Activated CD4-positive, alpha-beta memory T cell treated with anti-CD3 and anti-CD28 coated beads, Interleukin-2, amount 10 ng/mL, durations not matched to agents 7 days and 5 days (primary cell): ENCODE measurements at places on chromosomes 7 and 10.

GRCh38 chr7:22477876-22478450 is 22.0 kb downstream of the STEAP1B start:
- H3K27ac ChIP-seq = no peak overlapping the region
- peaks cover 9% of the 10 kb centered on the region for H3K4me1 ChIP-seq
- H3K36me3 ChIP-seq = no peaks in the 10 kb centered on the region
- H3K27me3 ChIP-seq = peaks cover 2% of the 10 kb centered on the region
- DNase-seq = no peak
- no peak overlapping the region for H3K4me3 ChIP-seq

DNA sequence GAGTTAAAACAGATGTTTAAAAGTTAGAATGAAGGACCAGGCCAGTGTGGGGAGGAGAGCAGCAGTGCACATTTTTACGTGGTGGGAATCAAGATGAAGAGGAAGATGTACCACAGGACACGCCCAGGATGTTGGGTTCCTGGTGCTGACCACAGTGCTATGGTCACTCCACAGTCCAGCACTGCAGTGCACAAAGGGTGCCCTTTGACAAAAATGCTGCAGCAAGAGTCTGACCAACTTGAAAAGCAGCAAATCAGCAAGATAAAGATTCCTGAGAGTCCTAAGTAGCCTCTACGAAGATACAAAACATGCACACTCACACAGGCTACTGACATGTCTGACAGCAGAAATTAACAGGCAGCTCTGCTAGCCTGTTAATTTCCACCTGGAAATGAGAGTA is 107.1 kb downstream of the PIP4K2A start:
- peaks cover 61% of the 10 kb centered on the region for H3K36me3 ChIP-seq
- H3K27ac ChIP-seq = peak overlapping the region; percentile 63
- no peak overlapping the region for H3K4me3 ChIP-seq
- peaks cover 79% of the 10 kb centered on the region for H3K4me1 ChIP-seq
- no peak for DNase-seq
- no peaks in the 10 kb centered on the region for H3K27me3 ChIP-seq

DNA sequence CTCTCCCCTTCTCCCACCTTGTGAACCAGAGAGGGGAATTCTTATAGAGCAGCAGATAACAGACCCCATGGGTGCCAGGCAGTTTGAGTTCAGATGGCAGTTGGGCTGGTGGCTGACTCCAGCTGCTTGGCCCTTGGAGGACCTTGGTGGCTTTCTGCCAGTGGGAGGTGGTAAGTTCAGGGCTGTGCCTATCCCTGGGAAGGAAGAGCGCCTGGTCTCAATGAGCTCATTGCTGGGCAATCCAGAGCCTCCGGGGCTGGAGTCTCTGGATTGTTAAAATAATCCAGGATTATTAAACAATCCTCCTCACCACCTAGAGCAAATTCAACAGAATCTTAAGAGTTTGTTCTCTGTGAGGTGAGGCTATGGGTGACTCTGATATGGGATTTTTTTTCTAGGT is 105.2 kb downstream of the FANK1 start:
- no peak overlapping the region for H3K4me3 ChIP-seq
- H3K27ac ChIP-seq = no peak overlapping the region
- no peaks in the 10 kb centered on the region for H3K36me3 ChIP-seq
- peaks cover 6% of the 10 kb centered on the region for H3K27me3 ChIP-seq

- no peak overlapping the region for H3K4me3 ChIP-seq
- peak overlapping the region; percentile 57 for H3K27ac ChIP-seq
- no peak for DNase-seq
- H3K27me3 ChIP-seq = peaks cover 6% of the 10 kb centered on the region
These were observed 1.6 kb upstream of the SAMD9 start for GRCh38 chr7:93119191-93119905.

DNA sequence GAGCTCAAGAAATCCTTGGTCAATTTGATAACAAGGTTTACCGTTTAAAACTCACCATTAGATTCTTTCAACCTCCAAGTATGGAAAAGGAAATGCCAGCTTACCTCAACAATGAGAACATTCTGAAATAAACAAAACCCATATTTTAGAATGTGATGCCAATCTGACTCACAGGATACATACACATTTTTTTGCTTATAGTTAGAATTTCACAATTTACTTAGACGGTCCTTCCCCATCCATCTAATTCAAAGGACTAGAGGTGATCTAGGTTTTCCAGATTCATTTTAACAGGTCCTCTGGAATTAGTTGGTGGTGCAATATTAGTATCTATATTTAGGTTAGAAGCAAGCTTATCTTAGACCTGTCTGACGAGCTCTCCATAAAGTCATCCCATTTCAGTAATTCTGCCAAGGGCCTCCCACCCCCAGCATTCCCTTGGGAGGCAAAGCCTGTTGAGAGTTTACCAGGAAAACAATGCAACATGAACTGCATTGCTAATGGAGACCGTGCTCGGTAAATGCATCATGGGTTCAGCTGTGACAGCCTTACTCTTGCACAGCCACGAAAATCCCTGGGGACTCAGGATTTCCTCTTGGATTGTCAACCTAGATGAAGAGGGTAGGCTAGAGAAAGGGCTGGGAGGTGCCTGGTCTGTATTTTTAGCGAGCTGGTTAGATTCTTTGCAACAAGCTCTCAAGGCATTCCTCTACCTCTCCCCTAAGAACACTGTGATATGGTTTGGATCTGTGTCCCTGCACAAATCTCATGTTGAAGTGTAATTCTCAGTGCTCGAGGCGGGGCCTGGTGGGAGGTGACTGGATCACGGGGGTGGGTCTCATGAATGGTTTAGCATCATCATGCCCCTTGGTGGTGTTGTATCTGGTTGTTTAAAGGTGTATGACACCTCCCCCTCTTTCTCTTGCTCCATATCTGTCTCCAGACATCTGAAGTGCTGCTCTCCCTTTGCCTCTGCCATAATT is 93.8 kb downstream of the PRTFDC1 start:
- no peak overlapping the region for H3K4me3 ChIP-seq
- DNase-seq = no peak
- H3K4me1 ChIP-seq = no peaks in the 10 kb centered on the region

- H3K4me1 ChIP-seq = no peaks in the 10 kb centered on the region
- no peak overlapping the region for H3K27ac ChIP-seq
- H3K4me3 ChIP-seq = no peak overlapping the region
- H3K27me3 ChIP-seq = peaks cover 9% of the 10 kb centered on the region
- DNase-seq = no peak
These were observed 44.0 kb upstream of the NPVF start for GRCh38 chr7:25272265-25272664.

GRCh38 chr10:127203067-127203466 is 6.7 kb upstream of the INSYN2A start:
- H3K36me3 ChIP-seq = no peaks in the 10 kb centered on the region
- H3K27me3 ChIP-seq = peaks cover 3% of the 10 kb centered on the region
- H3K4me3 ChIP-seq = no peak overlapping the region
- H3K27ac ChIP-seq = no peak overlapping the region
- DNase-seq = no peak
- H3K4me1 ChIP-seq = no peaks in the 10 kb centered on the region

DNA sequence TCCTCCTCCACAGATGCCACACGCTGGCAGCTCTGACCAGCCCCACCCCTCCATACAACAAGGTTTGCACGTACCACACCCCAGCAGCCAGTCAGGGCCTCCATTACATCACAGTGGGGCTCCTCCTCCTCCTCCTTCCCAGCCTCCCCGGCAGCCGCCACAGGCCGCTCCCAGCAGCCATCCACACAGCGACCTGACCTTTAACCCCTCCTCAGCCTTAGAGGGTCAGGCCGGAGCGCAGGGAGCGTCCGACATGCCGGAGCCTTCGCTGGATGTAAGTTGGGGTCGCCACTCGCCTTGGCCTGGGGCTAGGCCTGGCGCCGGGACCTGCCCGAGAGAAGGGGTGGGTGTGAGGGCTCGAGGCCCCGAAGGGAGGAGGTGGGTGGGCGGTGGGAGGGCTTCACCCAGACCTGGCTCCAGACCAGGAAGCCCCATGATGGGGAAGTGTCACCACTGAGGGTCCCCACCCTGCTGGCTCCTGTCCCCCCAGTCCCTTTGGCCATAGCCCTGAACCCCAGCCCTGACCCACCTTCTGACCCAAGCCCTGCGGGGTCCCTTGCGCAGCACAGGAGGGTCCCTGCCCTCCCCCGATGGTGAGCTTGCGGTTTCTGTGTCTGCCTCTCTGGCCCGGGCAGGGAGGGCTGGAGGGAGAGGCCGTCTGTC is 36.2 kb upstream of the PPIF start:
- H3K27me3 ChIP-seq = no peaks in the 10 kb centered on the region
- no peak overlapping the region for H3K27ac ChIP-seq
- H3K36me3 ChIP-seq = peaks cover 61% of the 10 kb centered on the region
- peaks cover 15% of the 10 kb centered on the region for H3K4me1 ChIP-seq
- H3K4me3 ChIP-seq = no peak overlapping the region
- DNase-seq = no peak

GRCh38 chr7:127404286-127405072 is 12.0 kb upstream of the ZNF800 start:
- H3K27ac ChIP-seq = no peak overlapping the region
- DNase-seq = no peak
- H3K27me3 ChIP-seq = peaks cover 14% of the 10 kb centered on the region
- no peak overlapping the region for H3K4me3 ChIP-seq

DNA sequence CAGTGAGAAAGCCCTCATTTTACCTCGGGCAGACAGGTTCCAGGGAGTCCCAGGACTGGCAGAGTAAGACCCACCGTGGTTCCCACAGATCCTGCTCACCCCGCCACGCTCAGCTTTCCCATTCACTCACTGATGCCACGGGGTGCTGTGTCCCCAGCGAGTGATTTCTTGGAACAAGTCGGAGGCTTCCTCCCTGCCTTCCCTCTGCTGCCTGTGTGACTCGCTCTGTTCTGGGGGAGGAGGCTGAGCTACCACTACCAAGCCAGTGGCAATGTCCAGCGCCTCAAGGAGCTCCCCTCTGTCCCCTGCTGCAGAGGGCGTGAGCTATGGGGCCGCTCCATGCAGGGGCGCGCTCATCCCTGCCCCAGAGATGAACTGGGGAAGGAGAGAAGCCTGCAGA is 12.6 kb downstream of the IL15RA start:
- H3K36me3 ChIP-seq = peaks cover 47% of the 10 kb centered on the region
- no peaks in the 10 kb centered on the region for H3K27me3 ChIP-seq
- H3K27ac ChIP-seq = no peak overlapping the region
- DNase-seq = no peak
- no peak overlapping the region for H3K4me3 ChIP-seq

DNA sequence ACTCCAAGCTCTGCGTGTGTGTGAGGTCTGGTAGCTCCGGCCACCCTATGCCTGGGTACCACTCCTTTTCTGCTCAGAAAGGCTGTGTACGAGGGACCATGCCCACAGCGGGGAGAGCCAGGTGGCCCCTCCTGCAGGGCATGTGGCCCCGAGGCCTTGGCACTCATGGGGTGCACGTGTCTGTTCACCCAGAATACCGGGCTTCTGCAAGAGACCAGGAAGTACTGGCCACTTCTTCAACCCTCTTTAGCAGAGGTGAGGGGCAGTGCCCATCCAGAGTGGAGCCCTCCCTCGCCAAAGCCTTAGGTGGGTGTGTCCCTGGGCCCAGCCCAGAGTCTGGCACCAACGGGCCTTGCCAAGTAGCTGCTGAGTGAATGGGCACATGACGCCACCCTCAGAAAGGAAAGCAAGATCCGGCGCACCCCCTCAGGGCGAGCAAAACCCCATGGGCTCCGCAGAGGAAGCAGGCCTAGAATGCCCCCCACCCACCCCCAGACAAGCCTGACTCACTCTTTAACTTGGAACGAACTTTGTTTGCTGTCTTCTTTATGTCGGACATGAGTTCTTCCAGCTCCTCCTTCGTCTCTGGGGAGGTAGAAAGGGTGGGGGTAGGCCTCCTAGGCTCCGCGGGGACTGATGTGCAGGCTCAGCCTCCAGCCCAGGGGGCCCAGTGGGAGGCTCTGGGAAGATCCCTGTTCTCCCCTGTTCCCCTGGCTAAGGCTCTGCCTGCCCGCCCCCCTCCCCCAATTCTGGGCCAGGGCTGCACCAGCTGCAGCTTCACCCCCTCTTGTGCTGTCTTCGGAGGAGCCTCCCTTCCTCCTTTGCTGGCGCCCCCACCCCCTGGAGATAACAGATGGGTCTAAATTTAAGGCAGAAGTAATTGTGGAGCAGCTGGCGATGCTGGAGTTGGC is 14.6 kb downstream of the STX1A start:
- H3K4me1 ChIP-seq = peaks cover 12% of the 10 kb centered on the region
- DNase-seq = no peak
- H3K36me3 ChIP-seq = peaks cover 15% of the 10 kb centered on the region
- H3K27ac ChIP-seq = no peak overlapping the region
- no peak overlapping the region for H3K4me3 ChIP-seq
